ENCODE measurements at places on chromosomes 4 and X.

DNA sequence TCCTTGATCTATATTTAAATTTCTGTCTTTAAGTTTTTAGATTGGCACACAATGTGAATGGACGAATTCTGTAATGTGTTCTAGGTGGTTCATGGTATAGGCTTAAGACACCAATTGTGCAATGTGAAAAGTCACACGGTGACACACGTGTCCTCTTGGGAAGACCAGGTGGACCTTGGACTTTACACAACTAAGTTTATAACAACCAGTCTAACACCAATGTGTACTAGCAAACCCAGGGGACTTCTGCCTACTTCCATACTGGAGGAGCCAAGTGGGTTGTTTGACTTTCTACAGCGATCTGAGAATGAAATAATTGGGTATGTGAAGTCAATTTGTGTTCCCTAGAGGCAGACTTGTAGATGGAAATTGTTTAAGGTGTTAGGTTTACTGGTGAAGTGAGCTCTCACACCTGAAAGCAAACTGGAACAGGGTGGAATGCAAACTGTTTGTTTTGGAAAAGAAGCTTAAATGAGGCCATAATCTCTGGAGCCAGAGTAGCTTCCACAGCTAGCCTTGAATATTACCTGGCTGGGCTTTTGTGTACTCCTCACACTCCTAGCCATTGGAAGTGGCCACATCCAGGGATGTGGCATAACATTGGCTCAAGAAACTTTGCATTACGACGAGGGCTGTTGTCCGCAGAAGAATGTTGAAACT, 45.9 kb upstream of the WDR1 start:
- no peaks in the 10 kb centered on the region for H3K36me3 ChIP-seq
- DNase-seq: no peak

GRCh38 chrX:9370893-9371292, 94.0 kb upstream of the TBL1X start:
- H3K27ac ChIP-seq: no peak overlapping the region
- no peak for DNase-seq
- H3K27me3 ChIP-seq: no peaks in the 10 kb centered on the region
- H3K4me3 ChIP-seq: no peak overlapping the region

DNA sequence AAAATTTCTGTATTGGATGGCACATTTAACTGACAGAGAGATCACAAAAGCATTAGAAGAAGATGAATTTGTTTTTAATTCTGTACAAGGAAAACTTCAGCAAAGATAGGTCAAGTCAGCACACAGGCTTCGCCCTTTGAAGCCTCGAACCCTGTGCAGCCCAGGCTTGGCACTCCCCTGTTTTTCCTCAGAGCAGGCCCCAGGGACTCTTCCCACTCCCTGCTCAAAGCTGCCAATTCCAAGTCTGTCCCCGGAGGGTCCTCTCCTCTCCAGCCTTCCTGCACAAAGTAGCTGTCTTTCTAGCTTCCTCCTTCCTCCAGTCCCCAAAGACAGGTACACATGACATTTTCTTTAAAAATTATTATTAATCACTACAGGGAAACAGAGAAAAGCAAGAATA, 466.3 kb downstream of the PPARGC1A start:
- no peaks in the 10 kb centered on the region for H3K36me3 ChIP-seq
- H3K27ac ChIP-seq: no peak overlapping the region
- no peaks in the 10 kb centered on the region for H3K27me3 ChIP-seq
- H3K4me1 ChIP-seq: no peaks in the 10 kb centered on the region
- H3K4me3 ChIP-seq: no peak overlapping the region
- no peak for DNase-seq

GRCh38 chrX:80511969-80512760, 91.9 kb downstream of the TENT5D start:
- H3K27ac ChIP-seq: no peak overlapping the region
- no peak overlapping the region for H3K4me3 ChIP-seq
- H3K36me3 ChIP-seq: no peaks in the 10 kb centered on the region
- no peaks in the 10 kb centered on the region for H3K27me3 ChIP-seq
- no peak for DNase-seq

DNA sequence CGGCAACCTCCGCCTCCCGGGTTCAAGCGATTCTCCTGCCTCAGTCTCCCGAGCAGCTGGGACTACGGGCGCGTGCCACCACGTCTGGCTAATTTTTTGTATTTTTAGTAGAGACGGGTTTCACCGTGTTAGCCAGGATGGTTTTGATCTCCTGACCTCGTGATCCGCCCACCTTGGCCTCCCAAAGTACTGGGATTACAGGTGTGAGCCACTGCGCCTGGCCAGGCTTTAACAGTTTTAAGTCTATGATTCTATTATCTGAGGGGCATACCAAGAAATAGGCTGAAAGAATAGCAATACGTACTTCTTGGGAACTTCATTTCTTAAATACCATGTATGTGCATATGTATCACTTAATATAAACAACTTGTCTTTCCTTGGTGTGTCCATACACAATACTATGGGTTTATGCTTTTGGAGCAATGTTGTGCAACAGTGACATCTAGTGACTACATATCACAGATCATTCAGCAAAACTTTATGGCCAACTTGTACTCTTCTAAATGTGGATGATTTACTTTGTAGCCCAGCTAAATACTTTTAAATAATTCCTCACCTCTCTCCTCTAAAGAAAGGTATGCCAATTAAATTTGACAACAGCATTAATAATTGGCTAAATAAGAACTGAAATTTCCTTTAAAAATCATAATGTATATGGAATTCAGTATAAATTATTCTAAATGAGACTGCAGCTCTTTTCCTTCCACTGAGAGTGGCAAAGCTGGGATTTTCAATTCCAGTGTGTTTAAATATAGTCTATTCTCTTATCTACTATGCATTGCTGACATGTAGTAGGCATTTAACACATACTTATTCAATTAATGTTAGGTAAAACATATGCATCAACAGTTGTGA, 10.4 kb downstream of the SLC9B1 start:
- H3K36me3 ChIP-seq: no peaks in the 10 kb centered on the region
- peak; percentile 85 for DNase-seq
- no peak overlapping the region for H3K4me3 ChIP-seq
- no peak overlapping the region for H3K27ac ChIP-seq

- no peak overlapping the region for H3K4me3 ChIP-seq
- no peak overlapping the region for H3K27ac ChIP-seq
- no peaks in the 10 kb centered on the region for H3K36me3 ChIP-seq
- no peaks in the 10 kb centered on the region for H3K4me1 ChIP-seq
- no peaks in the 10 kb centered on the region for H3K27me3 ChIP-seq
Observed at GRCh38 chrX:43139645-43140044, 361.7 kb upstream of the PPP1R2C start.

- peaks cover 5% of the 10 kb centered on the region for H3K4me1 ChIP-seq
- H3K36me3 ChIP-seq: no peaks in the 10 kb centered on the region
- no peaks in the 10 kb centered on the region for H3K27me3 ChIP-seq
- no peak for DNase-seq
Observed at GRCh38 chr4:5784960-5785611, 74.1 kb downstream of the EVC start.

GRCh38 chr4:45475548-45475947, 648.3 kb downstream of the GABRG1 start:
- H3K27ac ChIP-seq: no peak overlapping the region
- no peak for DNase-seq
- no peaks in the 10 kb centered on the region for H3K27me3 ChIP-seq
- no peaks in the 10 kb centered on the region for H3K36me3 ChIP-seq
- no peaks in the 10 kb centered on the region for H3K4me1 ChIP-seq

- H3K36me3 ChIP-seq: no peaks in the 10 kb centered on the region
- no peaks in the 10 kb centered on the region for H3K27me3 ChIP-seq
- H3K4me3 ChIP-seq: no peak overlapping the region
- no peak for DNase-seq
Observed at GRCh38 chrX:9110808-9111207, 76.9 kb upstream of the FAM9B start.

DNA sequence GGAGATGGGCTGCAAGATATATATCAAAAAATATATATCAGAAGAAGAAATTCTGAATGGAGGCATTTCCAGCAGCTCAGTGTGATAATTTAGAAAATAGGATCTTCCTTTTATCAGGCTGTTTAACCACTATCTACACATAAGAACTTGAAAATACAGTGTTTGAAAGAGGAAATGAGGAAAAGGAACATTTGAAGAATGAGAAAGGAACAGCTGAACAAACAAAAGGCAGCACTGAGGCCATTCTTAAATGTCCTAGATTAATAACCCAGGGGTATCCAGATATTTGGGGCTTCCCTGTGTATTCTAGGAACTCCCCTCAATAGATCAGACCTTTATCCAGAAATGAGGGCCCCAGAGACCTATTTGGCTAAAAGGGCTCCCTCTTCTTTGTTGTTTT, 4.1 kb downstream of the SLC39A8 start:
- H3K4me3 ChIP-seq: peak overlapping the region; percentile 71
- no peak for DNase-seq
- peaks cover 57% of the 10 kb centered on the region for H3K4me1 ChIP-seq
- peaks cover 21% of the 10 kb centered on the region for H3K36me3 ChIP-seq
- H3K27me3 ChIP-seq: no peaks in the 10 kb centered on the region

DNA sequence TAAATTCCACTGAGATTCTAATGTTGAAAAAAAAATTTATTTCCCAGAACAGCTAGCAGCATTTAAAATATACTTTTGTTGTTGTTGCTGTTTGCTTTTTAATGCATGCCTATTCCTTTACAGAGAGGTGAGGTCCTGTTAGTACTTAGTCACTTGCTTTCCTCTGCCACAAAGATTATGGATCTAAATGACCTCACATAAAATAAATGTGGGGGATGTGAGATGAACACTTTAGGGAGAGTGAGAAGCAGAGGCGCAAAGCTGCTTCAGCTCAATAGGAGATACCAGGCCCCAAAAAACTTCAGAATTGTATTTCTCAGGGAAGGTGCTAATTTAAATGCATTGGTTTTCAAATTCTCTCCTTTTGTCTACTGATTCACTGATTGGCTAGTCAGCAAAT, 4.0 kb downstream of the LDB2 start:
- H3K27ac ChIP-seq: no peak overlapping the region
- H3K27me3 ChIP-seq: no peaks in the 10 kb centered on the region
- H3K36me3 ChIP-seq: no peaks in the 10 kb centered on the region

- no peak overlapping the region for H3K4me3 ChIP-seq
- peak; percentile 71 for DNase-seq
- no peaks in the 10 kb centered on the region for H3K4me1 ChIP-seq
- no peak overlapping the region for H3K27ac ChIP-seq
- H3K36me3 ChIP-seq: no peaks in the 10 kb centered on the region
- H3K27me3 ChIP-seq: no peaks in the 10 kb centered on the region
Observed at GRCh38 chrX:139967300-139967699, 2.0 kb upstream of the CXorf66 start.

DNA sequence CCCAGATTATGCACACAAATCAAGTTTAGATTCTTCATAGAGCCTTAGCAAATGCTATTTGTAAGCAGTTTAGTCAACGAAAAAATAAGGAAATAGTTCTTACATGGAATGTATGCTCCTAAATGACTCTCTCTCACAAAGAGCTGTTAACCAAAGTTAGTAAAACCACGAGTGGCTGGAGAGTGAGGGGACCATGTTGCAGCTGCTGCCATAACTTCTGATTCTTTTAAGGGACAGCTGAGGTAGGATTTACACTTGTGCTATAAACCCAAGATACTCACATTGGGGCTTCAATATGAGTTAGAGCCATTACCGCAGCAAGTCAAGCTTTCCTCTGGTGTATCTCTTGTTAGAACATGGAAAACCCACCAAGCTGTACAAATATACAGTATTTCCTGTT, 2.7 kb downstream of the DOCK11 start:
- no peak for DNase-seq
- H3K27ac ChIP-seq: no peak overlapping the region
- H3K36me3 ChIP-seq: no peaks in the 10 kb centered on the region
- no peaks in the 10 kb centered on the region for H3K27me3 ChIP-seq

GRCh38 chr4:113760795-113761619, 531 bp downstream of the CAMK2D start:
- peaks cover 28% of the 10 kb centered on the region for H3K36me3 ChIP-seq
- H3K27ac ChIP-seq: peak overlapping the region; percentile 98
- H3K4me3 ChIP-seq: peak overlapping the region; percentile 69
- H3K27me3 ChIP-seq: no peaks in the 10 kb centered on the region

DNA sequence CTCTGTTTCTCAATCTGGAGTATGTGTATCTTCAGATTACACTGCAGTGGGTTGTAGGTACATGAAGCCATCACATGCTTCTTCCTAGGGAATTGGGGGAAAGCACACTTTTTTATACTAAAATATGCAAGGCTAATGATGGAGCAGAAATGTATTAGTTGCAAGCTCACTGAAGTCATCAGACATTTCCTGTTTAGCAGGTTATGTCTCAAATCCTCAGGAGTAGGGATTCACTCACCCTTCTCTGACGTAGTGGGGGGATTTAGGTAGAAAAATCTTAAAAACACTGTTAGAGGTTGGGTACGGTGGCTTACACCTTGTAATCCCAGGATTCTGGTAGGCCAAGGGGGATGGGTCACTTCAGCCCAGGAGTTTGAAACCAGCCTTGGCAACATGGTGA, 128.4 kb upstream of the GPC4 start:
- H3K36me3 ChIP-seq: no peaks in the 10 kb centered on the region
- no peak for DNase-seq
- H3K4me3 ChIP-seq: no peak overlapping the region

- H3K4me1 ChIP-seq: no peaks in the 10 kb centered on the region
- peak; percentile 66 for DNase-seq
- H3K27ac ChIP-seq: no peak overlapping the region
Observed at GRCh38 chrX:15838017-15838416, 16.6 kb downstream of the AP1S2 start.

DNA sequence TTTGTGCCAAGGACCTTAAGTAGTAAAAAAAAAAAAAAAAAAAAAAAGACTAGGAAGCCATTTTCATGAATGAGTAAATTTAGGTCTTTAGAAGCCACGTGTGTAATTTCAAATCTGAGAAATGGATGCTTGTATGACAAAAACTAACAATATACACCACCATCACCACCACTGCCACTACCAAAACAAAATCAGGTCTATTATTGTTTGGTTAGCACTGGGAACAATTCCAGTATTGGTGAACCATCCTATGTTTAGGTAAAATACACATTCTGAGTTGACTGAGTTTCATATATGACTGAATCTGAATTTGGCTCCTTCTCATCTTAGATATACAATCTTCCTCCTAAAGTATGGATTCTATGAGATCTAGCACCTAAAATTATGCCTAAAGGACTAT, 8.8 kb upstream of the TMSB4X start:
- peaks cover 11% of the 10 kb centered on the region for H3K4me1 ChIP-seq
- H3K4me3 ChIP-seq: no peak overlapping the region
- peak; percentile 23 for DNase-seq
- no peaks in the 10 kb centered on the region for H3K36me3 ChIP-seq
- no peak overlapping the region for H3K27ac ChIP-seq

- no peaks in the 10 kb centered on the region for H3K36me3 ChIP-seq
- 0 out of 2 replicates have a peak, but pooled peaks cover 4% of the 10 kb centered on the region for H3K4me1 ChIP-seq
- H3K4me3 ChIP-seq: no peak overlapping the region
- no peak for DNase-seq
- 0 out of 2 replicates have a peak, but pooled peaks cover 3% of the 10 kb centered on the region for H3K27me3 ChIP-seq
Observed at GRCh38 chr4:16035843-16036242, 48.0 kb downstream of the PROM1 start.

- H3K36me3 ChIP-seq: no peaks in the 10 kb centered on the region
- no peak for DNase-seq
- H3K4me1 ChIP-seq: no peaks in the 10 kb centered on the region
Observed at GRCh38 chrX:27815209-27815608, 7.4 kb downstream of the MAGEB10 start.
